Fibroblast of skin of right quadriceps (primary cell): ENCODE measurements at places on chromosomes 1 and 21.
A peak's percentile ranks its signal among the peaks of the same experiment; 100 is the strongest.

- peak; percentile 89 for DNase-seq
Measured at GRCh38 chr1:228781161-228781808, 46.0 kb downstream of the RHOU start.

GRCh38 chr1:56478734-56479133 lies 100.6 kb downstream of the PLPP3 start:
- DNase-seq, result no peak

- peak; percentile 52 for DNase-seq
Measured at GRCh38 chr1:27527223-27527889, 37.4 kb upstream of the WASF2 start.

- DNase-seq, result no peak
Measured at GRCh38 chr1:93672477-93673162, 9.0 kb downstream of the BCAR3 start.

- no peak for DNase-seq
Measured at GRCh38 chr1:239952348-239953308, 139.1 kb upstream of the FMN2 start.

DNA sequence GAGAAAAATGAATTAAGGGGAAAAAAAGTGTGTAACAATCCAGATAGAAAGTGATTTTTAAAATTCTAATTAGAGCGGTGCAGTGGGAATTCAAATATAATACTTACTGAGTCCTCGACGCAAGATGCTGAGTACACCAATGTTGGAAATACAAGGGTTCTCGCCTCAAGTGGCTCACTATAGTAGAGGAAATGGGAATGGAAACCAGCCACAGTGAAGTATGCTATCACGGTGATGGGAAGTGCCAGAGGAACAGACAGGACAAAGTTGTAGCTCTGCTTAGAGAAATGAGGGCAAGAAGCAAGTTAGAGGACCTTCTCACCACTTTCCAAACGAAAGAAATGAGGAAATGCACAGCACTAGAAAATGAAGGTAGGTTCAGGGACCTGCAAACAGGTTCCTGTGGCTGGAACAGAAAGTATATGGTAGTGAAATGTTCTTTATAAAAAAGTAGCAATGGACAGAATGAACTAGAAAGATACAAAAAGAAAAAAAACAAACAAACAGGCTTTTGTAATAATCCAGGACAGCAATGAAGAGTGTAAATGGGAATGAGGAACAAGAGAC lies 13.5 kb downstream of the EGLN1 start:
- DNase-seq, result no peak

- peak; percentile 29 for DNase-seq
Measured at GRCh38 chr1:167747988-167748387, 26.2 kb downstream of the MPZL1 start.

DNA sequence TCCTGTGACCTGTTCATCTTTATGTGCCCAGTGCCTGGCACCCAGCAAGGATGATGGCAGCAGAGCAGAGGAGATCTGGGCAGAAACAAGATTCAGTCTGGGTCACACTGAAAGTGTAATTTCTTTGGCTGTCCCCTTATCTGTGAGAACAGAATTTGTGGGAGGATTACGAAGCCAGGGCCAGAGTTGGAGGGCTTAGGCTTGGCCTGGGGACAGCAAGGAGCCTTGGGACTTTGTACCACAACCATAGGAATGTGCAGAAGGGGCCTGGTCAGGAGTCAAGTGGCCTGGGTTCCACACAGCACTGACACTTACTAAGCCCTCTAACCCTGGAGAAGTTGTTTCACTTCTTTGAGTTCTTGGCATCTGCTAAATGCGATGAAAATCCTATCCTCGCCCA lies 12.8 kb downstream of the PMVK start:
- DNase-seq, result no peak

DNA sequence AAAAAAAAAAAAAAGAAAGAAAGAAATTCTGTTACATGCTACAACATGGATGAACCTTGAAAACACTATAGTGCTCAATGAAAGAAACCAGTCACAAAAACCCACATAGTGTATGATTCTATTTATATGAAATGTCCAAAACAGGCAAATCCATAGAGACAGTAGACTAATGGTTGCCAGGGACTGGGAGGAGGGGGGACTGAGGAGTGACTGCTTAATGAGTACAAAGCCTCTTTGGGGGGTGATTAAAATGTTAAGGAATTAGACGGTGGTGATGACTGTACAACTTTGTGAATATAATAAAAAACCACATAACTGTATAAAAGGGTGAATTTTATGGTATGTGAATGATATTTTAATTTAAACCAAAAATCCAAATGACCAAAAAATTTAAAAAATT lies 116.0 kb upstream of the GUCA2B start:
- DNase-seq, result peak; percentile 47

- no peak for DNase-seq
Measured at GRCh38 chr1:168656485-168656884, 72.5 kb downstream of the DPT start.

DNA sequence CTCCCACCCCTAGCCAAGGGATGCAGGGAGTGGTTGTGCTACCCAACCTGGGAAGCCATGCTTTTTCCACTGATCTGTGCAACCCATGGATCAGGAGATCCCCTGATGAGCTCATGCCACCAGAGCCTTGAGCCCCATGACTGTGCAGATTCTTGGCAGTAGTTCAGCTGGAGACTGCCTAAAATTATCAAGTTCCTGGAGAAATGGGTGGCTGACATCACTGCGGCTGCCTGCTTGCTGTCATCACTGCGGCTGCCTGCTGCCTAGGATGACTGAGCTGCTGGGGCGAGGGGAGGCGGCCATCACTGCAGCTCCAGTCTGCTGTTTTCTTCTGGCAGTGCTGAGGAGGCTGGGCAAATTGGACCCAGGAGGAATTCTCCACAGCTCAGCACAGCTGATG lies 159.2 kb downstream of the AGBL4 start:
- DNase-seq, result no peak

DNA sequence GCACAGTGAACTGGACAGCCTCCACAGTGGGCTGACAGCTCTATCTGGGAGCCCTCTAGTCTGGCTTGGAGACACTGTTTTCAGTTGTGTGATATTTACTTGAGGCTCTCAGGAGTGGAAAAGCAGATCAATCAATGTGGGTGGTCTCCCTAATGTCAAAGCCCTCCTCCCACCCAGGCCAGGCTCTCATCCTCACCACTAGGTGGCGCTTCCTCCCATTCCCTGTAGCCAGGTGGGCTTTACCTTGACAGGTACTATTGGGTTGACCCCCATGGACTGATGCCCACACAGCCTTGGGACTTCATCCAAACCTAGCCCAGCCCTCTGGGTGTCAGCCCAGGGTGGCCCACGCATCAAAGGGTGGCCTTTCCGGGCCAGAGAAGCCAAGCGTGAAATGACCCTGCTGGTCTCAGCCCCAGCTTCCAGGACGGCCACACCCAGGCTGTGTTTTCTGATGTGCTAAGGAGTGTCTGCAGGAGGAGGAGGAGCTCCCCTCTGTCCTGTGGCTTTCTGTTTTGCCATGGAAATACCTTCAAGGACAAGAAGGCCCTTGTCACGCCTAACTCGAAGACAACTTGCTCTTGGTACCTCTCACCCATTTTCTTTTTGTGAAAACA lies 54.0 kb downstream of the CLIC6 start:
- no peak for DNase-seq

GRCh38 chr1:54950369-54951163 lies 29.9 kb upstream of the TMEM61 start:
- DNase-seq, result peak; percentile 81

DNA sequence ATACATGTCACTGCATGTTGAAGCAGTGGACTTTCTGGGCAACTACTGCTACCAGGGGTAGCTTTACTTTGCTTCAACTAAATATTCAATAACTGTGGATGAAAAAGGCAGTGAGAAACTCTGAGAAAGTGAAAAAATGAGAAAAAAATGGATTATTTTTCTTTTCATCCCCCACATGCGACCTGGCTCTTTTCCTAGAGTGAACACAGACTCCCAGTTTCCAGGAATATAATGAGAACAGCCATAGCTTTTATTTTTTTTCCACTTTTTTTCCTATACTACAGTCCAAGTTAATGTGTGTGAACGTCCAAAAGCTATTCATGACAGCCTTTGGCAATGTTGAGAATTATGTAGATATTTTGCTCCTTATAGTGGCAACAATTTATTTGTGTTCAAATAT lies 230.4 kb downstream of the DNM3 start:
- DNase-seq, result no peak

- no peak for DNase-seq
Measured at GRCh38 chr21:34093083-34093482, 19.7 kb downstream of the MRPS6 start.

DNA sequence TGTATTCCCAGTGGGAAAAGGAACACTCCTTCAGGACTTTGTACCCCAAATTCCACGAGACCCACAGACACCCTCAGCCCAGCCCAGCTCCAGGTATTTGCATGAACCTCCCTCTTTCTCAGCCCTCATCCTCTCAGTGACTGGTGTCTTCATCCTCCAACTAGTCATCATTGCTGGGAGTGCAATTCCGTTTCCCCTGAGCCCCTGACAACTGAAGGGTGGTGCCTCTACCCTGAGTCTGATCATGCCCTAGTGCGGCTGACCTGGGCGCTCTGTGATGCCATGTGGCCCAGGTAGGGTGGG lies 3.8 kb upstream of the ZNF692 start:
- DNase-seq, result no peak

DNA sequence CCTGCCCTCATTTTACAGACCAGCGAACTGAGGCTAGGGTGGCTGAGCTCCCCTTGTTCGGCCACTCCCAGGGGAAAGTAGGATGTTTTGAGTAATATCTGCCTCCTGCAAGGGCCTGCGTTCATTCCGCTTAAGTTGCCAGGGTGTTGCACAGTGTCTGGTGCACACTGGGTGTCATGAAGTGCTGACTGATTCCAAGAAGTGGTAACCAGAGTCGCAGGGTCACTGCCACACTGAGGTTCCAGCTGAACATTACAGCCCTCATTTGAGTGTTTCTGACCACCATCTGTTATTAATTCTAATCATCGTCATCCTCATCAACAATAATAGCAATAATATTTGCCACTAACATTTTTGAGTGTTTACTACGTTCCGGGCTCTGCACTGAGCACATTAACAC lies 250.6 kb downstream of the KAZN start:
- peak; percentile 9 for DNase-seq

- DNase-seq, result no peak
Measured at GRCh38 chr1:42736152-42736551, 3.9 kb downstream of the CLDN19 start.

DNA sequence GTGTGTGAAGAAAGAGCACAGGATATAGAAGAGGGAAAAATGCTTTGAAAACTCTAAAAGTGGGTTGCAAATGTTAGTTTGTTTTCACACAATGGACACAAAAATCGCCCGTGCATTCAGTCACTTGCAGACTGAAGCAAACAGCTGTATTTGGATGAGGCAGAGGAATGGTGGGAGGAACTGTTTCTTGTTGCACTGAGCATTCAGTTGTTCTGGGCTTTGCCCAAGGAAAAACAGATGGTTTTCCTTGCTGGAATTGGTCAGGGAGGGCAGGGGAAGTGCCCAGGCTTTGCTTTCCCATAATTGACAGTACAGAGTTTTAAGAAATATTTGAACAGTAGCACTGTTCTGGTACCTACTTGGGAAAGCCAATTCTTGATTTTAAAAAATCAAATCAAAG lies 19.5 kb upstream of the WARS2 start:
- no peak for DNase-seq
